Hindlimb muscle (tissue), 1 donor: ENCODE measurements at places on chromosomes 1 and 21. TPM values are rescaled to one million over a fixed set of nuclear protein-coding genes. Genes with fewer than 3 reads are reported as not detected.

- DNase-seq = no peak
Observed at GRCh38 chr1:228001738-228002535, 4.9 kb upstream of the WNT3A start.

DNA sequence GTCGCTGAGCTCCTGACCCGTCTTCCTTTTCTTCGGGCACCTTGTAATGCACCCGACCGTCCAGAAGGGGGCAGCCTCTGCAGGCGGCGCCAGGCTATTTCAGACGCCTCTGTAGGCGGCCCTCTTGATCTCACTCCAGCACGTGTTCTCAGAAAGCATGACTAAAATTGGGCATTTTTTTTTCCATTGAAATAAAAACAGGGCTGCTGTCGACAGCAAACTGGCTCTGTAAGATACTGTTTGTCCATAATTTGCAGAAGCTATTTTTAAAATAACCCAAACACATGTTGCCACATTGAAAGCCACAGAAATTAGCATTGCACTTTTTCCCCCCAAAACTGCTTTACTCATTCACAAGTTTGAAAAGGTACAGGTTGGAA, 78.0 kb downstream of the STUM start:
- DNase-seq = peak; percentile 78

GRCh38 chr21:31326522-31327242, 17.4 kb downstream of the TIAM1 start:
- peak; percentile 45 for DNase-seq

GRCh38 chr1:201114245-201115131, 2.3 kb upstream of the CACNA1S start:
- peak; percentile 90 for DNase-seq

DNA sequence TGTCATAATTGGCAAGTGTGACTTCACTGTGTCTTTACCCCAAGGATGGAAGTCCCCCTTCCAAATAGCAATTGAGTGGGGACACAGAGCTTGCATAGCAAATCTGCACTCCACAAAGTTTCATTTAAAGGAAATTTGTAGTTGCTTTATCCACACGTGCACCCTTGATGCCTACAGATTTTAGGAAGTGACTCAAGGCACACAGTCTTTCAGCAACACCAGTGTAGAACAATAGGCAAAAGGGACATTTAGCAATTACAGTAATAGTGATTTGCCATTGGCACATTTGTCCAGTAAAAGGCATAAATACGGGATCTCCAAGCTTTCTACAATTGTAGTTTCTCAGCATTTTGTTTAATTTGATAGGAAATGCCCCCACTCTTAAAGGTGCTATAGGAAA, 43.4 kb upstream of the KAZN start:
- DNase-seq = no peak

GRCh38 chr1:12408662-12409061, 178.8 kb downstream of the VPS13D start:
- no peak for DNase-seq

- no peak for DNase-seq
Observed at GRCh38 chr1:177660188-177660587, 309.7 kb downstream of the SEC16B start.

- no peak for DNase-seq
Observed at GRCh38 chr1:94355485-94355980, 62.7 kb upstream of the ABCD3 start.

- no peak for DNase-seq
Observed at GRCh38 chr1:5645135-5645399, 347.2 kb downstream of the NPHP4 start.

- DNase-seq = peak; percentile 27
Observed at GRCh38 chr1:62437273-62437940, 558 bp downstream of the USP1 start.

GRCh38 chr1:79575424-79575823, 568.9 kb upstream of the ADGRL4 start:
- no peak for DNase-seq

GRCh38 chr21:34204481-34205439, 131.4 kb downstream of the MRPS6 start:
- DNase-seq = no peak

- no peak for DNase-seq
Observed at GRCh38 chr21:41521489-41522027, 13.6 kb upstream of the TMPRSS2 start.

- no peak for DNase-seq
Observed at GRCh38 chr21:23003951-23004350, 2005.7 kb downstream of the NCAM2 start.

GRCh38 chr1:207048041-207048440, 3.0 kb downstream of the YOD1 start:
- DNase-seq = no peak

GRCh38 chr1:154824179-154825000, 45.7 kb downstream of the KCNN3 start:
- DNase-seq = no peak

DNA sequence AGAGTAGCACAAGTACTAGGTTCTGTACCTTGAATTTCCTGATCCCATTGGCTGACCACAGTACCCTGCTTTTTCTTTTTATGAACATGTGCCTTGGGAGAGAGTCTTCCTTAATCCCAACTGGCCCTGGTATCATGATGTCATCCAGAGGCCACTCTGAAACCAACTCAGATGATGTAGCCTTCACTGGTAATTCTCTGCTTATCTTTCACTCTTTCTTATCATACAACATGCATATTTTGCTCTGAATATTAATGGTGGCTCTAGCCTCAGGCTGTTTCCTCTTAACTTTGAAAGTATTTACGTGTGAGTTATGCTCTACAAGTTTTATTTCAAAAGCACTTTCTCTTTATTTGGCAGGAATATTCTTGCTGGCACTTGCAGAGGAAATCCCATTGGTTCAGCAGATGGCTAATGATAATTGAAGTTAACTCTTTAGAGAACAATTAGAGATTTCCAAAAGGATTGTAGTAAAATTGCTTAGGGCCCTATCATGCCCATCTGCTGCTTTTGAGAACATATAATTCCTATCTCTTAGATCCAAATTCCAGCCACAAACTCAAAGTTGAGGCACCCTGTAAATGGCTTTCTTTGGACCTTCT, 86.1 kb downstream of the PTGER3 start:
- DNase-seq = no peak

GRCh38 chr1:68470388-68470970, 20.7 kb upstream of the RPE65 start:
- peak; percentile 10 for DNase-seq

- no peak for DNase-seq
Observed at GRCh38 chr1:200073286-200073637, 45.8 kb downstream of the NR5A2 start.

GRCh38 chr1:46244656-46245371, 2.7 kb upstream of the RAD54L start:
- DNase-seq = no peak

- DNase-seq = no peak
Observed at GRCh38 chr1:40130892-40131291, 30.3 kb upstream of the RLF start.

The RAB29 gene
- 3.7 TPM for polyA plus RNA-seq

The TRIM17 gene
- 1.1 TPM for polyA plus RNA-seq

The VWA1 gene
- polyA plus RNA-seq = 72.5 TPM

The ARHGAP29 gene
- polyA plus RNA-seq = 36.1 TPM

The PTGS2 gene
- polyA plus RNA-seq = 0.66 TPM

The C8B gene
- not detected for polyA plus RNA-seq

The OR2T29 gene
- polyA plus RNA-seq = not detected
